ENCODE measurements at places on chromosomes 2 and 18.

GRCh38 chr2:88053296-88053695, 2.3 kb downstream of the KRCC1 start:
- DNase-seq, result no peak

DNA sequence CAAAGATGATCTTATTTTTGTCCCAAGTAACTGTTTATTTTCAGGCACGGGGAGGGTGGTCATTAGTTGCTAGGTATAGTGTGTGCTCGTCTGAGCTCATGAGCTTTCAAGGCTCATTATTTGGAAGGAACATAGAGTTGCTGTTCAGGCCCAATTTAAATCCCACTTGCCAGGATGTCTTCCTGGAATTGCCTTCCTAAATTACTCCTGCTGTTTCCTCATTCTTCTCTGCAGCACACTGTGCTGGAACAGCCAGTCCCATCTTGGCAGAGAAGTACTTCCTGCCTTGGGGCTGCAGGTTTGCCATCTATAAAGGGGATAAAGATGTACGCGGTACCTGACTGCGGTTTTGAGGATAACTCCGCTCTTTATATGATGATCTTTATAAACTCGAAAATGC, 37.3 kb downstream of the GREB1 start:
- no peak for DNase-seq

DNA sequence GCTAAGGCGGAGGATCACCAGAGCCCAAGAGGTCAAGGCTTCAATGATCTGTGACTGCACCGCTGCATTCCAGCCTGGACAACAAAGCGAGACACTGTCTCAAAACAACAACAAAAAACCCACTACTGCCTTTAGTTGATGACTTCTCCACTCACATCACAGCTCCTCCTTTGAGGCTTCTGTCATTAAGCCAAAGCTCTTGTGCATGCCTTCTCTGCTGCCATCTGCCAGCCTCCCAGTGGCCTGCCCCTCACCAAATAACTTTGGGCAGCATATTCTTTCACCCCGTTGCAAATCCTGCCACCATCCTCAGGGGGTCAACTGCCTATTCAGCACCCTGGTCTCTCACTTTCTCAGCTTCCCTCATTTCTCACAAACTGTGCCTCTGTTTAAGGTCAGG, 27.5 kb downstream of the OSBPL1A start:
- DNase-seq, result no peak

DNA sequence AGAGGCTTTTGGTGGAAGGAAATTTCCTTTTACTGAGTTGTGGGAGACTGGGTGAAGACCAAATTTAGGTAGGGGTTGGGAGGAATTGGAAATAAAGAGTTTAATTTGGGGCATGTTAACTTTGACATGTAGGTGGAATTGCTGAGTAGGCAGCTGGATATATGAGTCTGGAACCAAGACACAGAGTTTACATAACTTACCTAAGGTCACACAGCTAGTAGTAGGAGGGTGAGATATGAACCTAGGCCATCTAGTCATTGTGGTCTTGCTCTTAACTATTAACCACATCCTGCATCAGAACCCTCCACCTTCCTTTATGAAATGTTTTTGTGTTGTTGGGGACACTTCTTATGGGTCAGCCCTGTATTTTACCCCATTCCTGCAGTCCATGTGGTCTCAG, 113.1 kb downstream of the ICOS start:
- no peak for DNase-seq

GRCh38 chr18:64981915-64982314, 768.9 kb upstream of the CDH7 start:
- no peak for DNase-seq

DNA sequence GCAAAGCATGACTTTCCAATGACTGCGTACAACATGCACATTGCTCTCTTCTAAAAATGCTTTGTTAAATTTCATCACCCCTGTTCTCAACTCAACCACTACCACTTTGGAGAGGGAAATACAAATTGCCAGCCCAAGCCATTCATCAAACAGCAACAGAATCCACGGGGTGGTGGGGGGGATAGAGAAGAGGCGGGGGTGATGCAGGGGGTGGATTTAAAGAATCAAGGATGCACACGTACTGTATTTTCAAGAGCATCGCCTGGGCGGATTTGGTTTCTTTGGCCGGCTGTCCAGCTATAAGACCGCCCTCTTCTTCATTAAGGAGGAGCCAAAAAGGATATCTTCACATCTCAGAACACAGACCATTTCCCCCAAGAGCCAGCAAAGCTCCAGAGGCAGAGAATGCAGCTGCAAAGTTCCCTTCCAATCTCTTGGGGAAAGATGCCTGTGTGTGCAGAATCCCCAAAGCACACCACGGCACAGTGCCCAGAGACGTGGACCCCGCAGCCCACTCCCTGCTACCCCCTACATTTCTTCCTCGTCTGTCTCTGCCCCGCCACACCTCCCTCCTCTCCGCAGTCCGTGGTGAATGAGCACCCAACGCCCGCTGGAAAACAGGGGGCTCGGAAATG, 977 bp downstream of the SLC8A1 start:
- DNase-seq, result no peak

- DNase-seq, result no peak
Observed at GRCh38 chr2:123438675-123439074, 586.4 kb upstream of the CNTNAP5 start.

- no peak for DNase-seq
Observed at GRCh38 chr18:75035928-75036327, 173.0 kb downstream of the PTGR3 start.

DNA sequence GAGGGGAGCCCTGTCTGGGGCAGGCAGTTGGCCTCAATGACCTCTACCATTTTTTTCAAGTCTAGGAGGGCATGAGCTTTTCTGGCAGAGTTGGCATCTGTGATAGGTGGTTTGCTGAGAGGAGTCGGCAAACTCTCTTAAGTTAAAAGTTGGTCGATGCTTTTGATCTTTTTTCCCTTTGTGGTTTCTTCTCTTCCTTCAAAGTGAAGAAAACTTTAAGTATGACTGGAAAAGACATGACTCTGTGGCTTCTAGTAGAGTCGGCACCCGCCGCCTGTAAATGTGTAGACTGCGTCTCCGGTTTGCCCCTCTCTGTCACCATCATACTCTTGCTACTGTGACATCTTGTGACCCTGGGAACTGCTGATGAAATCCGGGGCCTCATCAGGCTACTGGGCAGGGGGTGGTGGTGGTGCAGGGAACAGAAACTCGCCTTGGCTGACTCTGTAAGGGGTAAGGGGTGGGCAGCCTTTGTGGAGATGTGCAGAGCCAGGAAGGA, 21.1 kb downstream of the INPP5D start:
- DNase-seq, result no peak

DNA sequence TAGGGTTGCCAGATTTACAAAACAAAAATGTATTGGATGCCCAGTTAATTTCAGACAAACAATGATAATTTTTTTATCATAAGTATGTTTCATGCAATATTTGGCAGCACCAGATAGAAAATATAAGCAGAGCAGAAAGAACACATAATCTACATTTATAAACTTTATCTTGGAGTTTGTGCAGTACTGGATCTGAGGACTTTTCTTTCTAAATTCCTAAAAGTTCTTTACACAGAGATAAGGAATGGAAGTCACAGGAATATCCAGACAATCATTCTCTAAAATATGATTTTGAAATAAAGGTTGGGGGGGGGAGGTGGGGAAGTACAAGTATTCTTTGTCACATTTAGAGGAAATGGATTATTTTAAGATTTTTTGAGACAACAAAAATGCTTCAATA, 28.8 kb upstream of the MC4R start:
- DNase-seq, result no peak

- peak; percentile 21 for DNase-seq
Observed at GRCh38 chr18:48868468-48869466, 82.0 kb downstream of the SMAD7 start.

DNA sequence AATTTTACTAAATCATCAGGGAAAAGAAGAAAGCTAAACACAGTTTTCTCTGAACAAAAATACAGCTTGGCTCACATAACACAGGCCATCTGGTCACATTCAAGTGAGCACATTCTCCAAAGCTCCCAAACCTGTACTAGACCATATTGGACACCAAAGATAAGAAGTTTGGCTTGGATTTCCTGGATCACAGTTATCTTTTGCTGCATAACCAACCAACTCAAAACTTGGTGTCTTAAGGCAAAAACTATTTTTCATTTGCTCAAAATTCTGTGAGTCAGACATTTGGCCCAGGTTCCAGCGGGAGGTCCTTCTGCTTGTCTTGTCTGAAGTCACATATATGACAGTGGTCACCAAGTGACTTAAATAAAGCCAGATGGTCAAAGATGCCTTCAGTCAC, 83.2 kb downstream of the GYPC start:
- DNase-seq, result no peak

GRCh38 chr2:223590964-223591363, 11.2 kb downstream of the SCG2 start:
- no peak for DNase-seq

GRCh38 chr2:192604295-192604694, 409.6 kb upstream of the TMEFF2 start:
- no peak for DNase-seq

GRCh38 chr2:237672731-237673129, 45.3 kb downstream of the LRRFIP1 start:
- DNase-seq, result no peak

DNA sequence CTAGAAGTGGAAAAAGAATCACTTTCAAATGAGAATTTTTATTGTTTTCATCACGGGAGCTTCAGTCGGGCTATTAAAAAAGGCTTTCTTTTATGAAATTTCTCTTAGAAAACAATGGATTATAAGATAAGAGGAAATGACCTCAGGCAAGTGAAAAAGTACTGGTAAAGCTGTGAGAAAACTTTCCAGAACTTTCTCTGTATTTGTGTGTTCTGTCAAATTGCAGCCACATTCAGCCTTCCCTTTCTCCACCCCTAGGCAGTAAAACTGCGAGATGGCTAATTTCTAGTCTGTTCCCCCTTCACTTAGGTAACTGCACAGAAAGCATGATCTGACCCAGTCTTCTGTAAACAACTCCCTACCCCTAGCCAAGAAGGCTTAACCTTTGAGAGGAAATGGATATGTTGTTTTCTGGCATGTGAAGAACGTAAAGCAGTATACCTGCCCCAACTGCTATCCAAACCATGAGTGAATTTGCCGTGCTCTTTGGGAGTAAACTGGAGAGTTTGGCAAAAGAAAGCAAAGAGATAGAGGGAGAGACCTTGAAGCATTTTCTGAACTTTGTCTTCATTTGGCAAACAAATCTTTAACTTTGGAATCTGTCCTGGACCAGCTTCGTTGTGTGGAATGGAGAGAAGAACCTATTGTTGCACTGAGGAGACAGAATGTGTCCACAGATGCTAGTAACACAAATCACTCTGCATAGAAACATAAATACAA, 105.4 kb downstream of the ETAA1 start:
- DNase-seq, result no peak

Data from stimulated activated CD8-positive, alpha-beta memory T cell treated with anti-CD3 and anti-CD28 coated beads, Interleukin-7, amount 100 ng/mL, for 4 hours (primary cell).